Activated CD4-positive, alpha-beta memory T cell treated with anti-CD3 and anti-CD28 coated beads for 36 hours (primary cell): ENCODE measurements at places on chromosomes 12 and 14.

GRCh38 chr14:75273272-75274049, 5.2 kb upstream of the FOS start:
- H3K4me1 ChIP-seq, result peaks cover 26% of the 10 kb centered on the region
- no peak overlapping the region for H3K4me3 ChIP-seq
- no peaks in the 10 kb centered on the region for H3K36me3 ChIP-seq
- no peak overlapping the region for H3K27ac ChIP-seq
- DNase-seq, result no peak

- H3K36me3 ChIP-seq, result no peaks in the 10 kb centered on the region
- H3K4me1 ChIP-seq, result no peaks in the 10 kb centered on the region
- DNase-seq, result no peak
- H3K27me3 ChIP-seq, result no peaks in the 10 kb centered on the region
Observed at GRCh38 chr12:64010069-64010686, 165.7 kb downstream of the SRGAP1 start.

- H3K36me3 ChIP-seq, result peaks cover 30% of the 10 kb centered on the region
- no peak for DNase-seq
- H3K4me1 ChIP-seq, result peaks cover 43% of the 10 kb centered on the region
- H3K4me3 ChIP-seq, result no peak overlapping the region
- no peaks in the 10 kb centered on the region for H3K27me3 ChIP-seq
Observed at GRCh38 chr12:66319266-66319954, 17.1 kb downstream of the HELB start.

GRCh38 chr12:106782619-106783018, 8.1 kb downstream of the RIC8B start:
- H3K4me1 ChIP-seq, result peaks cover 11% of the 10 kb centered on the region
- no peak overlapping the region for H3K4me3 ChIP-seq

GRCh38 chr14:42011221-42011620, 404.5 kb downstream of the LRFN5 start:
- H3K27me3 ChIP-seq, result no peaks in the 10 kb centered on the region
- no peak for DNase-seq
- H3K27ac ChIP-seq, result no peak overlapping the region
- H3K36me3 ChIP-seq, result no peaks in the 10 kb centered on the region
- H3K4me1 ChIP-seq, result no peaks in the 10 kb centered on the region
- H3K4me3 ChIP-seq, result no peak overlapping the region
